Neural progenitor cell (in vitro differentiated cells): ENCODE measurements at places on chromosomes 11 and 22.
A peak's percentile ranks its signal among the peaks of the same experiment; 100 is the strongest.

DNA sequence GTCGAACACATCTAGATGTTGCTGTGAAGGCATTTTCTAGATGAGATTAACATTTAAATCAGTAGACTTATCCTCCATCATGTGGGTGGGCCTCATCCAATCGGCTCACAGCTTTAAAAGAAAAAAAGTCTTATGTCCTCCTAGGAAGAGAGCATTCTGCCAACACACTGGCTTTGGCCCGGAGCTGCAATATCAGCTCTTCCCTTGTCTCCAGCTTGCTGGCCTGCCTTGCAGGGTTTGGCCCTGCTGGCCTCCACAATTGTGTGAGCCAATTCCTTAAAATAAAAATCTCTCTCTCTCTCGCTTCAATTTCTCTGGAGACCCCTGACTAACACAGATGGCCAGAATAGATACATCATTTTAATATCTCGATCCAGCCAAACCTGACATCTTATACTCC, 13.1 kb upstream of the ABCC8 start:
- H3K4me1 ChIP-seq: no peaks in the 10 kb centered on the region
- DNase-seq: no peak
- H3K36me3 ChIP-seq: no peaks in the 10 kb centered on the region

- H3K4me1 ChIP-seq: peaks cover 12% of the 10 kb centered on the region
- no peak for DNase-seq
- no peaks in the 10 kb centered on the region for H3K36me3 ChIP-seq
- no peak overlapping the region for H3K27ac ChIP-seq
- peaks cover 48% of the 10 kb centered on the region for H3K27me3 ChIP-seq
Observed at GRCh38 chr11:17687946-17688670, 31.3 kb upstream of the MYOD1 start.

GRCh38 chr11:81916451-81916850, 817.2 kb downstream of the FAM181B start:
- DNase-seq: no peak
- no peak overlapping the region for H3K27ac ChIP-seq
- H3K36me3 ChIP-seq: no peaks in the 10 kb centered on the region

DNA sequence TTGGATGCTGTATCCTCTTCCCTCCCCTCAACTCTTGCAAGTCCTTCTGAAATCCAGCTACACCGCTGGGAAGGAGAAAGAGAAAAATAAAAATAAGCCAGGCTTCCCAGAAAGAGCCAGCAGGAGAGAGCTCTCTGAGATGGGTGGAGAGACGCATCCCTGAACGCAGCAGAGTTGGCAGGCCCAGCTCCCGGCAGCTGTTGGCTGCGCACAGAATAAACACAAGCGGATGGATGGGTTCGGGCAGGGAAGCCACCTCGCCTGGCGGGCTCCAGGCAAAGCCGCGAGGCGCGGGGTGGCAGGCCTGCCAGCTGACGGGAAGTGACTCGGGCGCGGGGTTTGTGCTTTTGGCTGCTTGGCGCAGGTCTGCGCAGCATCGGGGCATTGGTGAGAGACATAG, 537.7 kb downstream of the MIAT start:
- no peak overlapping the region for H3K27ac ChIP-seq
- no peaks in the 10 kb centered on the region for H3K36me3 ChIP-seq
- DNase-seq: no peak
- no peaks in the 10 kb centered on the region for H3K4me1 ChIP-seq

GRCh38 chr11:133134314-133135173, 397.8 kb downstream of the OPCML start:
- no peak overlapping the region for H3K4me3 ChIP-seq
- H3K36me3 ChIP-seq: no peaks in the 10 kb centered on the region
- DNase-seq: peak; percentile 80
- peaks cover 4% of the 10 kb centered on the region for H3K4me1 ChIP-seq
- no peak overlapping the region for H3K27ac ChIP-seq
